ENCODE measurements at places on chromosomes 2 and 18.

DNA sequence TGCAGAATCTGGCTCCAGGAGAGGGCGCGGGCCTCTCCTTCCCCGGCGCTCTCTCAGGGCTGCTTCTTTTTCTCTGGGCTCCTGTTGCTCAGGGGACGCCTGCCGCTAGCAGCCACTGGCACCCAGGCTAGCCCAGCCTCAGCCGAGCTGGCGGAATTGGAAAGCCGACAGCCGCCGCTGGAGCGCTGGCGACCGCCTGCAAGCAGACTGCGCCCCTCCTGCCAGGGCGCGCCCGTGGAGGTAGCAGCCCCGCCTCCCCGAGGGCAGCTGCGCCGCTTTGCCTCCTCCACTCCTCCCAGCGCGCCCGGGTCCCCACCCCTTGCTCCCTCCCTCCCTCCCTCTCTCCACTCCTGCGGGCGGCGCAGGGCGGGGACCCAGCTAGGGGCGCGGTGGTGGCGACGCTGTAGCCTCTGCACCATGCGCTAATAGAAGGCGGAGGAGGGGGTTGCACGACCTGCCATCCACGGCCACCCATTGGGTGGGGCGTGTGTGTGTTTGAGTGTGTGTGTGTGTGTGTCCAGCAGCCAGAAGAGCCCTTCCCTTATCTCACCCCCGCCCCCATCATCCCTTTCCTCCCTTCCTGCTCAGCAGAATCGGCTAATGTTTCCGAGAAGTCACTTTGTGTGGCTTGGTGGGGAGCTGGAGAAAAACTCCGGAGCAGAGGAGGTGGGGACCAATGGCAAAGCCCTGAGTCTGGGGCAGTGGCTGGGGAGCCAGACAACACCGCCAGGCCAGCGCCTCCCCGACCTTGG, at the start of gene SCN9A:
SCN9A (minus strand) TSS at position 209 of the 752 bp plus-strand sequence. CDS start 64,188 bp downstream, outside the sequence.
- DNase-seq, result peak; percentile 45

GRCh38 chr2:55030766-55031165, 19.5 kb downstream of the RTN4 start:
- no peak for DNase-seq

GRCh38 chr18:68429841-68430240, 285.1 kb downstream of the TMX3 start:
- DNase-seq, result no peak

DNA sequence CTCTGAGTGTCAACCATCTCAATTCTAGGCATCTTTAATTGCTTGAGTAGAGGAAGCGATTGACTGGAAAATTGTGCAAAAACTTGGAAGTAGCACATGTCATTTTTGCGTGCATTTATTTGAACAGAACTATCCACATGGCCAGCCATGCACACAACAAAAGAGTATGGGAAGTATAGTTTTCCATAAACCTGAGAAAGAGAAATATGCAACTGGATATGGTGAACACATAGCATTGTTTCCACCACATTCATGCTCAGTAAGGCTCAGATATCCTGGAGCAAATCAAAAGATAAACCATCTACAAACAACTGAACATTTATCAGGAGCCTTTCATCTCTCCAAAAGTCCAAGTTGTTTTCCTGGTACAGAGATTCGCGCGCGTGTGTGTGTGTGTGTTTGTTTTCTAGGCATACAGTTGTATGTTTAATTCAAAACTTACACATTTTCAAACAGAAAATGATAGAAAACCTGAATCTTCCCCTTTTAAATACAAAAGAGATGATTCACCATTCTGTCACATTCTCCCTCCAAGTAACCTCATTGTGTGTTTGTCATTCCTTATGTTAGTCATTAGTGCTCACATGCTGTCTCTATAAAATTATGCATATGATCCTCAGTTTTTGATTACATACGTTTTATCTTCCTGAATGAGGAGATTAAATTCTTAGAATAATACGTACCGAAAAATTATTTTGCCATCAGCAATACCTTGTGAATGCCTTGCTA, 780.4 kb upstream of the NRXN1 start:
- no peak for DNase-seq

DNA sequence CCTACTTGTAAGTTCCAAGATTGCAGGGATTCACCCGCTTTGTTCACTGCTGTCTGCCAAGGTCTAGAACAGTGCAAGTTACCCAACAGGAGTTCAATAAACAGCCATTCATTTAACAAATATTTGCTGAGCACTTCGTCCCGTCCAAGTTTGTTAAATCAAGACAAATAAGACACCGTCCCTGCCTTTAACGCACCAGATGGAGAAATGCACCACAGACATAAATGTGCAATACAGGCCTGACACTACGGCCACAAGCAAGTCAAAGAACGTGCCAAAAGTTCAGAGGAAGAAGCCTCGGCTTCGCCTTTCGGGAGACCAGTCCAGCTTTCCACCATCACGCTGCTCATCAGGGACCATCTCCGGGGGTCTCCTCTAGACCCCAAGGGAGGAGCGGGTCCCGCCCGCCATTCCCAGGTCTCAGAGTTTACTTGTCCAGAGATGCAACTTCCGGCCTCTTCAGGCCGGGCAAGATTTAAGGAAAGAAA, 429 bp downstream of the C2orf76 start:
- peak; percentile 16 for DNase-seq

GRCh38 chr2:119311831-119312230, 54.8 kb downstream of the C2orf76 start:
- DNase-seq, result no peak

DNA sequence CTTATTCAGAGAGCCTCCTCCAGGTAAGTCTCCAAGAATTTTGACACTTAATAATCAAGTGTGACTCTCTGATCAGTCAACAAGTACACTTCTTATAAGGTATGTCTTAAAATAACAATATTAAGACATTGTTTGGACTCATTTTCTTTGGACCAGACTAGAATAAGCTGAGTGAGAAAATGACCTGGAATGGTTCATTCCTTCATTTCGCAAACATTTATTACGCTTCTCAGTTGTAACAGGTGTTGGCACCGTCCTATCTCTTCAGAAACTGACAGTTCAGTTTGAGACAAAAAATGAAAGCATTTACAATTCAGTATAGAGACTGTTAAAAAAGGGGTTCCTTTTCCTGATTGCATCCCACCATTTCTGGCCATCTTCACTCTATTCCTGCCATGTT, 46.6 kb downstream of the TSPYL6 start:
- no peak for DNase-seq

DNA sequence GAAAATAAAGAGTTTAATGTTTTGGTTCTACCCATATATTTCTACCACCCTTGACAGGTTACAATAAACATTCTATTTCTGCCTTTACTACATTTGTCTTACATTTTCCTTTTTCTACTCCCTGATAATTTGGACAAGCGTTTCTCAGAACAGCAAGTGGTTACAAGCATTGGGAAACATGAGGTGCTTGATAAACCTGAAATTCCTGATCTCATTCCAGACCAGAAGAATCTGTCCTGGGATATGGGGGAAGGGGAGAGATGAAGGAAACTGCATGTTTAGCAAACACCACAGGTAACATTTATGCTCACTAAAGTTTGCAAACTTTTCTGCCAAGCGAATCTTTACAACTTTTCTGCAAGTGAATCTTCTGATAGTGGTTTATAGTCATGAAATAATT, 28.3 kb upstream of the DSC1 start:
- DNase-seq, result no peak

- DNase-seq, result no peak
Measured at GRCh38 chr18:36665952-36666351, 162.8 kb downstream of the TPGS2 start.

DNA sequence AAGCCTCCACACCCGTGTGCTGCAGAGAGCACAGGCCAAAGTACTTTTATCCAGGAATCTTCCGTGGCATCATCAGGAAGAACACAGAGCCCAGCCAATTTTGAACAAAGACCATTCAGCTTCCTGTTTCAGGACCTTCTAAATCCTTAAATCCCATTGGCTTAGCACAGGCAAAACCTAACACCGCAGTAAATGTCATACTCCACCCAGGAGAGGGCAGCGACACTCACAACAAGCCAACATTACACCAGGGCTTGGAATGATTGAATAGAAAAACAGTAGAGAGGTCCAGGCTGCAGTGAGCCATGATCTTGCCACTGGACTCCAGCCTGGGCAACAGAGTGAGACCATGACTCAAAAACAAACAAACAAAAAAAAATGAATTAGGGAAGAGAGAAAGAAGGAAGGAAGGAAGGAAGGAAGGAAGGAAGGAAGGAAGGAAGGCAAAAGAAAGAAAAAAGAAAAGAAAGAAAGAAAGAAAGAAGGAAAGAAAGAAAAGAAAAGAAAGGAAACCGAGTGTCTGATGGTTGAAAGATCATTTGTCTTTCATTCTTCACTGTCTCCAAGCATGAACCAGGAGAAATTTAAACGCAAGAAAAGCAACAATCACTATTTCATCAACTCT, 144.6 kb upstream of the SATB2 start:
- DNase-seq, result no peak

DNA sequence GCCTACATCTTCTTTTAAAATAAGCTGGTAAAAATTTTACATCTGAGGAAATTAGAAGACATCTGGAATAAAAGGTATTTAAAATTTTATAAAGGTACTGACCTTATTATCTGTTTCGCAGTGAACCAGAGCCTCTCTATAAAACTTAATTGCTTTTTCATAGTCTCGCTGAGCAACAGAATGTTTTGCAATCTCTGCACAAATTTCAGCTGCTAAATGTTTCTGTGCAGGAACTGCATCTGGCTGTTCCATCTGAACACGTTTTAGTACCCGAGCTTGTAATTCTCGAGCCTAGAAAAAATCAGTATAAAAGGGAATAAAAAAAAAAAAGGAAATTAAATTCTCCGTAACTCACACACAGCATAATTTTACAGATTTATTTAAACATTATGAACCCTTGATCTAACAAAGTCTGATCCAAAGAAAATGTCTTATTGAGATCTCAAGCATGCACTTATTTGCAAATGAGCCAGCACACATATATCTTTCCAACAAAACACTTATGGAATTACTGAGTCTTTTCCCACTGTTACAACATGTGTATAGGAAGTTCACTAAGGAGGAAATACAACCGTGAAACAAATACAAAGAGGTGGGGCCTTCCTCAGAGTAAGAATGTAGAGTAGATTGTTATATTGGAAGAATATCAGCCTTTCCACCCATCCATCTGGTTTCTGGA, 51.8 kb downstream of the TTC21B start:
- DNase-seq, result no peak

GRCh38 chr18:27249933-27250332, 64.8 kb upstream of the CHST9 start:
- no peak for DNase-seq

- no peak for DNase-seq
Measured at GRCh38 chr2:235220331-235220730, 268.5 kb downstream of the SH3BP4 start.

- DNase-seq, result no peak
Measured at GRCh38 chr18:43961722-43962121, 684.4 kb upstream of the SYT4 start.

DNA sequence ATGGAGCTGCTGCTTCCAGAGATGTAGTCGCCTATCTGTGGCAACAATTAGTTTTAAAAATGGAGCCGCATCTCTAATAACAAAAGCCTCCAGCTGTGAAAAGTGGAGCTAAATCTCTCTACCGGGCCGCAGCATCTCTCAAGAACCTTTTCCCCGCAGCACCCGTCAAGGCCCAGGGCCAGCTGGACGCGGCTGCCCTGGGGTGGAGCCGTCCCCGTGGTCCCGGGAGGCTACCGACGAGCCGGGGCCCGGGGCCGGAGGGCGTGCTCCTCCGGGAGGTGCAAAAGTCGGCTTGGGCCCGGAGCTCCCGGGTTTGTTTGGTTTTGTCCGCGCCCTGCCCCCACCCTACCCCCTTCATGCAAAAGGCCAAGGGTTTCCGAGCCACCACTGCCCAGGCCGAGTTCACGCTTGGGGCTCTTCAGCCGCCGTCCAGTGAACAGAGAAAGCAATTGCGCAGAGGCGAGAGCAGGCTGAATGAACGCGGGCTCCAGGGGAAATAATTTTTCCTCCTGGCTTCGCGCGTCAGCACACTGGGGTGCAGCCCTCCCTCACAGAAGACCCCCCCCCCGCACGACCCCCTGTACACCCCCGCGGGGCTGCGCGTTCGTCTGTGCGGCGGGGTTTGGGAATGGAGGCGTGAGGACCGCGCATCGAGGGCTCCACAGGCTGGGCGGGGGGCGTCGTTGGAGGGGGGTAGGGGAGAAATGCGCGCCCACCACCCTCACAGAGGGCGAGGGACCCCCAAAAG, 557 bp upstream of the GREB1L start:
- DNase-seq, result no peak

- no peak for DNase-seq
Measured at GRCh38 chr18:49076654-49077166, 125.9 kb upstream of the SMAD7 start.

- peak; percentile 59 for DNase-seq
Measured at GRCh38 chr2:233350708-233351107, 3.6 kb upstream of the DGKD start.

DNA sequence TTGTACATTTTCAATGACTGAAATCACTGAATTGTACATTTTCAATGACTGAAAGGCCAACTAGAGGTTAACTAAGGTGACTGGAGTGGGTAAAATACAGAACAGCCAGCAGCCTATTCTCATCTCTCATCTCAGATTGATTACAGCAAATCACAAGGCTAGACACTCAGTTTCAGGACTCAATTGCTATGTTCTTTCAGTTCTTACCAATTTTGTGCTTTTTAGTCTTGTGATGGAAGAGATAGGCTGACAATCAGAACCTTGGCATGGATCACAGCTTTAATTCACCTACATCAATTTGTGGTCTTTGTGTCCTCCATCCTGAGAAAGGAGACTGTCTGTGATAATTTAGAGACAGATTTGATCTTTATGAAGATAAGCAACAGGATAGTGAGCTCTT, 124.7 kb downstream of the GULP1 start:
- DNase-seq, result no peak

- DNase-seq, result no peak
Measured at GRCh38 chr18:53911200-53911599, 313.3 kb downstream of the MBD2 start.

GRCh38 chr2:237742614-237743013, 56.0 kb upstream of the RBM44 start:
- DNase-seq, result no peak

DNA sequence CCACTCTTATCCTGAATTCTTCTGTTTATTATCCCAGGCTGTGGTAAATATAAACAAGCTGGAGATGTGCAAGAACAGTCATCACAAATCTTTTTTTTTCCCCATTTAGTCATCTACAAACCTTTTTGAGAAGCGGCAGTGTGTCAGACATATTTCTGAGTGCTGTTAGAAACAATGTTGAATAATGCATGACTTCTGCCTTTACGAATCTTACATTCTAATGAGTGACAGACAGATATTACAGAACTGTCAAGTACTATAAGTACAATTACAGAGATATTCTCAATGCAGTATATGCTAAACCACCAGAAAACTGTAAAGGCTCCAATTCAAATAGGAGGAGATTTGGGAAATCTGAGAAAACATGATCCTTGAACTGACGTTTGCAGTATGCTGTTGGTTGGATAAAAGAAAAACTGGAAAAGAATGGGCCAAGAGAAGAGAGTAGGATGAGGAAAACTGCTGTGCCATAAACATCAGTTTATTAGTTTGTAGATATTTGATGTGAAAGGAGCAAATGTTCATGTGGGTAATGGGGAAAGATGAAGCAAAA, 379.5 kb upstream of the SLC8A1 start:
- no peak for DNase-seq

GRCh38 chr2:154187948-154188347, 316.2 kb downstream of the GALNT13 start:
- no peak for DNase-seq

Measured in activated CD4-positive, alpha-beta T cell treated with anti-CD3 and anti-CD28 coated beads, Interleukin-10, Interleukin-2, amounts not matched to agents 100 ng/mL and 50 ng/mL, durations not matched to agents 16 hours and 8 hours (primary cell).